ENCODE measurements at places on chromosomes 11 and 22.

DNA sequence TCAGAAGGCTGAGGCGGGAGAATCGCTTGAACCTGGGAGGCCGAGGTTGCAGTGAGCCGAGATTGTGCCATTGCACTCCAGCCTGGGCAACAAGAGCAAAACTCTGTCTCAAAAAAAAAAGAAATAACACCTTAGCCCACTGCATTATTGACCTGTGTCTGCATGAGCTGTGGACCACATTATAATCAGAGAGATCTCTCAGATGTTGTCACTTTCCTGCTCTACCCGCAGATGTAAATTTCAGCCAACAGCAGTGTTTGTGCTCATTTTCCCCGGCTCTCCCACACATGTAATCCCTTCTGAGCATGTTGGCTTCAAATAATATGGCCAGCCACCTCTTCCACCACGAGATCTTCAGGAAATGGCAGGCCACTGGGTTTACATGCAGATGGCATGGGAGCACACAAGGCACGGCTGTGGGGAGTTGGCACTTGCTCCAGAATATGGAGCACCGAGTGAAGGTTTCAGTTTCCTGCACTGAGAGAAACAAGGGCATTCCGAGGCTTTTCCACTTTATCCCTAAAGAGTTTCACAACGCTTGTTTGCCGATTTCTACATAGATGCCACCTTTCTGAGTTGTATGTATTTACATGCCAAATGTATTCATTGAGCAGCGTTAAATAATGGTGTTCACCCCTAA is 19.7 kb downstream of the CDPF1 start:
- no peak for DNase-seq

GRCh38 chr11:37849706-37850105 is 1251.7 kb upstream of the RAG2 start:
- no peak for DNase-seq

DNA sequence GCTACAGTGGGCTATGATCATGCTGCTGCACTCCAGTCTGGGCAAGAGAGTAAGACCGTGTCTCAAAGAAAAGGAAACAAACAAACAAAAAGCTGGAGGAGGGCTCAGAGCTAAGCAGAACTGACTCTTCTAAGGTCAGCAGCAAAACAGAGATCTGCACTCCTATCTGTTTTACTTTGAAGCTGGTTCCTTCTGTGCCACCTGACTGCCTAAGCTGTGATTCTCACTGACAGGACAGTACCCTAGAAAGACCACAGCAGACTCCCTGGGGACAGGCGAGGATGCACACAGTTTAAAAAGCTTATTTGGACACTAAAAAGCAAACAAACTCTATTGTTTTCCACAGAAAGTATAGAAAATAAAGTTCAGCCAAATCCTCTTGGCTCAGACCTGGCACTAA is 30.5 kb downstream of the NEFH start:
- DNase-seq: no peak

DNA sequence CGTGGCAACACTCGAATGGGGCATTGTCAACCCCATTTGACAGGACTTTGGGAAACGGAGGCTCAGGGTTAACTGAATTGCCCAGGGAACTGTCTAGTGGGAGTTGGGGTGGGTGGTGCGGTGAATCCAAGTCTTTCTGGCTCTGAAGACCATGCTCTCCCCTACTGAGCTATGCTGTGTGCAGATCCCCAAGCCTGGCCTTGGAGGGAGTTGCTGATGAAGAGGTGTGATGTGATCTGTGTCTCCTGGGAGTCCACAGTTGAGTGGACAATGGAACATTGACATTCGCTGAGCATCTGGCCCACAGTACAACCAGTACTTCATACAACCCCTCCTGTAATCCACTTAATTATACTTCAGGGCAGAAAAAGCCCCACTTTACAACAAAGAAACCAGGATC is 172.2 kb downstream of the ST3GAL4 start:
- DNase-seq: no peak

DNA sequence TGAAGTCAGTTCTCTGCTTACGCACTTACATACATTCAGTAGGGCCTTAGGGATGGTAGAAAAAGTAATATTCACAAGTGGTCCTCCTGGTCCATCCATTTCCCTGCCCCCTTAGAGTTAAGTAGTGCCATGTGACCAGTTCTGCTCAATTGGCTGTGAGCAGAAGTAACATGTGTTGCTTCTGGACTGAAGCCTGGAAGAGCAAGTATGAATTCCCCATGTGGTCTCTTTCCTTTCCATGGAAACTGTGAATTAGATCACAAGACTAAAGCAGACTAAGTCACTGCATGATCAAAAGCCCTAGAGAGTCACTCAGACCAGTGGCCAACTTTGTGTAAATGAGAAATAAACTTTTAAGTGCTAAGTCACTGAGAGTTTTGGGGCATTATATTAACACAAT is 341.7 kb upstream of the CADM1 start:
- DNase-seq: no peak

- DNase-seq: no peak
Measured at GRCh38 chr11:34180040-34180813, 74.8 kb downstream of the NAT10 start.

GRCh38 chr11:62401811-62402210 is 17.0 kb upstream of the SCGB1A1 start:
- DNase-seq: no peak

- no peak for DNase-seq
Measured at GRCh38 chr22:27493796-27494195, 307.8 kb downstream of the MN1 start.

DNA sequence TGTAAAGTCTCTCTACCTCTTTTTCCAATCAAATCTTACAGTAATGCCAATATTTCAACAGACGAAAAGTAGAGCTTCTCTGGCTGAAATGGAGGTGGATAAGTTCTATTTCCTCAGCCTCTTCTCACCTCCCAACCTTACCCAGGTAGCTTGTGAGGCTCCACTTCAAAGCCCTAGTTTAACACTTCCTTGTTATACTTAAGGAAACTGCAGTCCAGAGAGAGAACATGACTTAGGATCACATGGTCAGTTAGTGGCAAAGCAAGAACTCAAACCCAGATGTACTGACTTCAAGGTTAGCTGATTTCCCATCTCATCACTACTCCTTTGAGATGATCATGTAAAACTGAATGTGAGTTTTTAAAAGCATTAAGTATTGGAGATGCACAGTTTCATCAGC is 32.5 kb downstream of the PAK1 start:
- DNase-seq: no peak

DNA sequence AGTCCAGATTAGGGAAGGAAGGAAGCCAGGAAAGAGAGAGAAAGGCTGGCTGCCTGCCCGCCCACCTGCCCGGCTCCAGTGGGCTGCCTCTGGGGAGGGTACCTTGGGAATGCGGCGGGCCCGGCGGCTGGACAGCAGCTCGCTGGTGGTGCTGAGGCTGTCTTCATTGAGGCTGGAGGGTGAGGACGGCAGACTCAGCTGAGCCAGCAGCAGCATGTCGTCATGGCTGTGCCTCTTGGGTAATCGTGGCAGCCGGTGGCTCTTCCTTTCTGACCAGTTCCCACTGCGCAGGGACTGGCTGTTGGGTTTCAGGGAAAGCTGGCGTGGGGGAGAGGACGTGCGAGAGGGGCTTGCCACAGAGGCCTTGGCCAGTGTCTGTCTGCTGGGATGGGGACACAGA is 32.9 kb downstream of the RPL27A start:
- DNase-seq: no peak

GRCh38 chr11:45900916-45901617 is 6.0 kb downstream of the FREY1 start:
- no peak for DNase-seq

GRCh38 chr22:36457688-36458450 is 23.6 kb downstream of the TXN2 start:
- DNase-seq: peak; percentile 14

DNA sequence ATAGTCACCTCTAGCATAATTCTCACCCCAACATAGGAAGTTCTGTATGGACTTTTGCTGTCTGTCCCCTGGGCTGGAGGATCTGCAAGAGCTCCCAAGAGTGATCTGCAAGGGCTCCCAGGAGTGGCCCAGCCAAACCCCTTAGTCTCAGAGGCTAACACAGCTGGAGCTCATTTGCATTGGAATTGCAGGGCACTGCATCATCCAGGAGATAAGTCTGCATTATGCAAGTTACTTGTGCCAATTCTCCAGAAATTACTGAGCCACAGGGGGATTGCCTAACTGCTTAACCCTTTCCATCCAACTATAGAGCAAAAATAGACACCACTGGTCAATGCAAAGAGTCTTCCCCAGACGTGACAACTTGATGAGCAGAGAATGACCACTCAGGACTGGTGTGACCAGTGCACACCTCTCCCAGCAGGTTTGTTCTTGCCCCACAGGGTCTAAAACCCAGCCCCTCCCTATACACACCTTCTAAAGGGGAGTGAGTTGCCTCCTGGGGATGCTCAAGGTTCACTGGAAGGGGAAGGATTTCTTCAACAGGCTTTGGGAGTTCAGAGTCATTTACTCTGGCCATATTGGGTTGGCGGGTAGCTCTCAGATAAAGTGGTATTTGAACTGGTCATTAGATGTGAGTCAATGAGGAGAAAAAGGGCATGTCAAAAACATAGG is 38.4 kb downstream of the POU2AF3 start:
- DNase-seq: no peak

DNA sequence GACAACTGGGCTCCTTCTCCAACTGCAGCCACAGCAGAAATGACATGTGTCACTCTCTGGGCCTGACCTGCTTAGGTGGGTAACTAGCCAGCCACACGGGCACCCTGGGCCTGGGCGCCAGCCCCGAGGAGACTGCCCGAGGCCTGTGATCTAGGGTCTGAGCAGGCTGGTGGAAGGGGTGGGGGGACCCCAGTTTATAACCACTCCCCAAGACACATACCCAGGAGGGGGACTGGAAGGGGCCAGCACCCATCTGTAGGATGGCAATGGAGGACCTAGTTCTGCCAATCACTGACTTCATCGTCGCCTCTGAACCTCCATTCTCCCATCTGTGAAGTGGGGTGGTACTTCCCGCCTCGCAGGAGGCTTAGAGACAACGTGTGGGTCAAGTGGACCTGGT is 16.1 kb downstream of the CD5 start:
- DNase-seq: no peak

DNA sequence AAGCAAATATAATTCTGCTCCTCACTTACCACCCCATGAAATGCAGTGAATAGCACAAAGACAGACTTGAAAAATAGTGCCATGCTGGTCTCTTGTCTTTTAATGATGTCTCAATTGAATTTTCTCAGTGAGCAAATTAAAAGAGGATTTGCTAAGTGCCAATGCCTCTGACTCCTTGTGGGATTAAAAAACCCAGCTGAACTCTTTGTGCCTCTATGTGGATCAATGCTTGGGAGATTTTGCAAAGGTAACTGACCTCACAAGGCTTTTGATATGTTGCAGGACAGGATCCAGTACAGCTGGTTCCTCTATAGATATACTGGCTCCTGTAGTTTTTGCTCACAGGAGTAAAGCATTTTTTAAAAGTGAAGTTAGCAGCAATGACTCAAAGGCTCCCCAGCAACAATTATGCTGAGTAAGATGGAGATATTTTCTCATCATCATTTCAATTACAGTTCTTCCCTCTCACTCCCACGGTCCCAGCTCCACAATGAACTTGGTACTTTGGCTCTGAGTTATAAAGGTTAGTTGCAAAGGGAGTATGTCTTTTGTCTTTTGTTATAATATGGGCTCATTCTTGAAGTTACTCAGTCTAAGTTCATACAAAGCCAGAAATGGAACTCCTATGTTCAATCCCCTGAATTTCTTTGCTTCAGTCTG is 471.5 kb downstream of the LRRC4C start:
- no peak for DNase-seq

DNA sequence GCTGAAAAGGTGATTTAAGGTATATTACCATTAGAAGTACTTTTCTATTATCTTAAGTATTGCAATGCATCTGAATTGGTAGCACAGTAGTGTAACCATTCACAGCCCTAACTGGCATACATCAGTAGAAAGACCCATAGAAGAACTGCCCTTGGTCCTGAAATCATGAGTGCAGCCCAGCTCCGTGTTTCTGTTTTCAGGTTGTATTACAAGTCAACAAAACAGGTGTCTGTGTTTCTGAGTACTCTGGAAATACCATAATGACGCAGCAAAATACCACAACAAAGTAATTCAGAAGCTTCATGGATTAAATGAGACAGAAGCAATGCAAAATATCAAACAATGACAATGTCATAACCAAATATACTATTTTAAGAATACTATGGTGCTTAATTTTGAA is 226.3 kb downstream of the OPCML start:
- DNase-seq: no peak

- peak; percentile 86 for DNase-seq
Measured at GRCh38 chr22:37681556-37682049, 4.5 kb upstream of the NOL12 start.

DNA sequence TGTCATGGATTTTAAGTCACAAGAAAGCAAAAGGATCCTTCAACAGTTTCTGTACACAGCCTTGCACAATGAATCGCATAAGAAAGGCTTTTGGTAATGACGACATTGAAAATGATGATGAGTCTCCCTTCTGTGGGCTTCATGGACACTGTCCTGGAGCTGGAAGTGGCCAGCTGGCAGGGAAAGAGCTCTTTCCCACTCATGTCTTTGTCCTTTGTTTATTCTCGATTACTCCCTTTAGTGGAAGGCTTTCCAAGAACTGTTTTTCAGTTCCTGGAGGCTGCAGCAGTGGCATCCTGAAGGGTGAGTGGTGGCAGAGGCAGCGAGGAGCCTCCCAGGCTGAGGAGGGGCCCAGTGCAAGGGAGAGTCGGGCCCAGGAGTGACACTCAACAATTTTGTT is 505.2 kb downstream of the NTM start:
- no peak for DNase-seq

DNA sequence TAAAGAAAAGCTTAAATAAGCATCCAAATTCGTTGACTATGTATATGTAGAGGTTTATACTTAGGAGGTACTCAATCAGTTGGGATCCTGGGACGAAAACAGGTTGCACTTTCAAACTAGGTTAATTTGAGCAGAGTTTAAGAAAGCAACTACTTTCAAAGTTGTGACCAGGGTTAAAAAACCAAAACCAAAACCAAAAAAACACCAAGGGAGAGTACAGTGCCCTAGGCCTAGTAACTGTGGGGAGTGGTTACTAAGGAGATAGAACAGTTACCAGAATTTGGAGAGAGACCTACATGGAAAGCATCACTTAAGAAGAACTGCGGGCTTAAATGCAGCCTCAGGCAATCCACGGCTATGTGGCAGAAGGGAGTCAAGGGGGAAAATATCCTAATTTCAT is 148.3 kb downstream of the JRKL start:
- no peak for DNase-seq

GRCh38 chr11:21567645-21568290 is 625.1 kb upstream of the ANO5 start:
- DNase-seq: no peak

DNA sequence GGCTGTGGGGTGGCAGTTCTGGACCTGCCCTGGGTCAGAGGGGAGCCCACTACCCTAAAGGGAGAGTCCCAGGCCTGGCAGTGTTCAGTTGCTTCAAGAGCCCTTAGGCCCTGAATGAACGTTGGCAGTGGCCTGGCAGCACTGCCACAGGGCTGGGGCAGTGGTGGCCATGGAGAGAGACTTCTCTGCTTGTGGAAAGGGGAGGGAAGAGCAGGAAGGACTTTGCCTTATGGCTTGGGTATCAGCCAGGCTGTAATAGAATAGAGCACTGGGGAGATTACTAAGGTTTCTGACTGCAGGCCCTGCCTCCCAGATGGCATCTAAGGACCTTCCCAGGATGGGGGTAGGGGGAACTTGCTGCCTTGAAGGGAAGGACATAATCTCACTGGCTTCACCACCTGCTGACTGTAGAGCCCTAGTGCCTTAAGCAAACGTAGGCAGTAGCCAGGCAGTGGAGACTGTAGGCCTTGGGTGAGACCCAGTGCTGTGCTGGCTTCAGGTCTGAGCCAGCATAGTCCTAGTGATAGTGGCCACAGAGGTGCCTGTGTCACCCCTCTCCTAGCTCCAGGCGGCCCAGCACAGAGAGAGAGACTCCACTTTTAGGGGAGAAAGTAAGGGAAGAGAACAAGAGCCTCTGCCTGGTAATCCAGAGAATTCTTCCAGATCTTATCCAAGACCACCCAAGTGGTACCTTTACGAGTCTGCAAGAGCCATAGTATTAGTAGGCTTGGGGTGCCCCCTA is 27.6 kb downstream of the PLA2G6 start:
- peak; percentile 74 for DNase-seq

All from D341Med (cell line).